ENCODE measurements at places on chromosomes 1 and 21.
A peak's percentile ranks its signal among the peaks of the same experiment; 100 is the strongest.

GRCh38 chr1:67759066-67759465 is 74.1 kb downstream of the GADD45A start:
- no peak for DNase-seq

- no peak for DNase-seq
Observed at GRCh38 chr1:236148470-236148845, 6.1 kb downstream of the GPR137B start.

- no peak for DNase-seq
Observed at GRCh38 chr1:159077120-159077961, 775 bp upstream of the AIM2 start.

GRCh38 chr1:203290261-203291089 is 14.8 kb upstream of the BTG2 start:
- no peak for DNase-seq

GRCh38 chr21:45542667-45543370 is 579 bp upstream of the SLC19A1 start:
- no peak for DNase-seq

DNA sequence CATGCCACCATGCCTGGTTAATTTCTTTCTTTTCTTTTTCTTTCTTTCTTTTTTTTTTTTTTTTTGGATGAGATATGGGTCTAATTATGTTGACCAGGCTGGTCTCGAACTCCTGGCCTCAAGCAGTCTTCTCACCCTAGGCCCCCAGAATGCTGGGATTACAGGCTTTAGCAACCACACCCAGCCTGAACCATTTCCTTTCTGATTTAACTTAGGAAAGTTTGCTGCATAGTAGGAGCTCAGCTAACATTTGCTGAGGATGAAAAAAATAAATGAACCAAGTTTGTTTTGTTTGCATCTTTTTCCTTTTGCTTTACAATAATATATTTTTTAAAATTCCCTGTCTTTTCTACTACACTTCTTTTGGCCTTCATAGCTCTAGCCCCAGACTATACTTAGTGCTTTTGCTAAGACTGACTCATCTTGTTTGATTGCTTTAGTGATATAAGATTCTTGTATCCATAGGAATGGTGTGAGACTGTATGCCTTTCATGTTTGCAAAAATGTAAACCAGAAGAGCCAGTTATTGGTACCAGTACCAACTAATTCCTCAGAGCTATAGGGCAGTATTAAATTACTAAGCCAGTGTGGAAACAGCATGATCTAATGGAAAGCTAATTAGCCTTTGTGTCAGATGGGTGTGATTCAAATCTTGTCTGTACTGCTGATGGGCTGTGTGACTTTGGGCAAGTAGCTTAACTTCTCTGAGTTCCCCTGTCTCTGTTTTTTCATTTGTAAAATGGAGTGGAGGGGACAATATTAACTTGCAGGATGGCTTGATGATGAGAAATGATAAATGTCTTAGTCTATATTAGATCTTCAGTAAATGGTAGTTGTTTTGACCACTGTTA is 66.9 kb downstream of the NFIA start:
- DNase-seq, result no peak

DNA sequence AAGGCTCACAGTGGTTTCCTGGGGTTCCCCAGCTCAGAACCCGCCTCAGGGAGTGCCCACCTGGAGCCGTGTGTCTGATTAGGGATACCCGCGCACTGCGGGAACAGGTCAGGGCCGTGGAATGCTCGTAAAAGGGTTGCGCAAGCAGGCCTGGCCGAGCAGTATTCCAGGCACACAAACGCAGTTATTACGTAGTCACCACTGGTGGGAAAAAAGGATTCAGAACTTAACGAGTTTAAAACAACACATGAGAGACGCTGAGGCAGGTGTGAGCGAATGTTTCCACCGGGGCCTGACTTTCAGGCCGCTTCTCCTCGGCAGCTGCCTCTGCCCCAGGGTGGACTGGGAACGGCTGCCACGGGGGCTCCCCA is 18.2 kb downstream of the PLCH2 start:
- no peak for DNase-seq

GRCh38 chr21:28851645-28852044 is 141.0 kb downstream of the LTN1 start:
- no peak for DNase-seq

GRCh38 chr1:12594966-12595756 is 22.8 kb downstream of the DHRS3 start:
- no peak for DNase-seq

- no peak for DNase-seq
Observed at GRCh38 chr1:156070548-156070947, 9.6 kb downstream of the RAB25 start.

DNA sequence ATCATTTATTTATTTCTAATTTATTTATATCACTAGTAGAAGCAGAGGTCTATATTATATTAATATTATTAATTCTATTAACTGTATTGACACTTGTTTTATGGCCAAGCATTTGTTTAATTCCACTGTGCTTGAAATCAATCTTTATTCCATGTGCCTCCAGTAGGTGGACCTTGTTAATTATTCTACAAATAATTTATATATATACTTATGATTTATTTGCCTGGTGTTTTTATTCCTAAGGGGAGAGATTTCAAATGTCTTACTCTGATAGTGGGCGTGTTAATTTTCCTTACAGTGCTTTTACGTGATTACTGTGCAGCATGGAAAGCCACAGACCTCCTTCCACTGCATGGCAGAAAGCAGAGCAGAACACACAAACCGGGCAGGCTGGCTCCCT is 17.5 kb upstream of the OR6N2 start:
- DNase-seq, result no peak

- DNase-seq, result no peak
Observed at GRCh38 chr1:200708769-200709168, 29.9 kb upstream of the CAMSAP2 start.

- DNase-seq, result no peak
Observed at GRCh38 chr1:226632922-226633351, 84.4 kb downstream of the STUM start.

- DNase-seq, result no peak
Observed at GRCh38 chr1:204623894-204624361, 61.6 kb downstream of the LRRN2 start.

- no peak for DNase-seq
Observed at GRCh38 chr1:26483980-26484379, 11.7 kb downstream of the HMGN2 start.

DNA sequence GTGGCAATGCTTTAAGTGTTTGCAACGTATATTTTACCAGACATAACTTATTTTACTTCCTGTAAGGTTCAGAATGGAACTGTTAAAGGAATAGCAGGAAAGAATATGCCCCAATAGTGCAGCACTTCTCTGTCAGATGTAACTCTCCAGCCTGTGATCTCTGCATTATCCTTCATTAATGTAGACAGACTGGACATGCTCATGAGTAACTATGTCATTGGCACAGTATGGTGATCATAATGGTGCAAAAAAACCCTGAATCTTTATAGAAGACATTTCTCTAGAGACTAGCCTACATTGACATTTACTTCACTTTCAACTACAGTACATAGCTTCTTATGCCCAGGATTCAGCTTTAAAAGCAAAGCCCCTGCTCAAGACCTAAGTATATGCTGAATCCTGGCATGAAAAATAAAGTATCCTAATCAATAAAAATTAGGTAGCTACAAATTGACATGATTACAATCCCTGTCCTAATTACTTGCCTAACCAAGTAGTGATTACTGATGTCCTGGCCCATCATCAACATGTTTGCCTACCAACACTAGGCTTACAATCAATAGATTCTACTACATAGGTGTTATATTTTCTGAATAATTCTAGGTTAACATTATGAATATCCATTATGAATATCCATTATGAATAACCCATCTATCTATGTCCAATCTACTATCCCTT is 13.9 kb downstream of the COX20 start:
- DNase-seq, result no peak

GRCh38 chr1:42424201-42424600 is 31.6 kb downstream of the ZMYND12 start:
- DNase-seq, result no peak

GRCh38 chr1:107491582-107491981 is 350.7 kb downstream of the NTNG1 start:
- DNase-seq, result no peak

DNA sequence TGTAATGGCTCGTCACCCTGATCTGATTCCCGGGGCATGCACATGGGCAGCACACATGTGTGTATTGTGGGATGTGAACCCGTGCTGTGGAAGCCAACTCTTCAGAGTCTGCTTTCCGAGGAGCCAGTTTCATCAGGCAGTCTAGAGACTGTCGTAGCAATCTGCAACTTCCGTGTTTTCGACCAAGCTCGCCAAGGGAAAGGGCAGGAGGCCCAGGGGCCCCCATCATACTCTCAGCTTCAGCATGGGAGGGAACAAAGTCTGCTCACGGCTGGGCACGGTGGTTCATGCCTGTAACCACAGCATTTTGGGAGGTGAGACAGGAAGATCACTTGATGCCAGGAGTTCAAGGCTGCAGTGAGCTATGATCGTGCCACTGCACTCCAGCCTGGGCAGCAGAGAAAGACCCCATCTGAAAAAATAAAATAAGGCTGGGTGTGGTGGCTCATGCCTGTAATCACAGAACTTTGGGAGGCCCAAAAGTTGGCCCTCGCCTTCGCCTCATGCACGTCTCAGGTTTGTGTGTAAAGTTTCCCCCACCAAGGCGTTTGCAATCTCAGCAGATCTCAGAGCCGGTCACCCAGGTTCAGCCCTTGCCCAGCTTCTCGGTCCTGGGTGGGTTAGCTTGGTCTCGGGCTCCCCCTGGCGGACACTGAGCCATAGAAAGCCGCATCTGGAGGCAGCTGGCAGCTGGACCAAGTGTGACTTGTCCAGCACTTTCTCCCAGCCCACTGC is 48.5 kb upstream of the SLC25A33 start:
- peak; percentile 45 for DNase-seq

GRCh38 chr1:100699744-100700143 is 19.8 kb upstream of the VCAM1 start:
- DNase-seq, result no peak

DNA sequence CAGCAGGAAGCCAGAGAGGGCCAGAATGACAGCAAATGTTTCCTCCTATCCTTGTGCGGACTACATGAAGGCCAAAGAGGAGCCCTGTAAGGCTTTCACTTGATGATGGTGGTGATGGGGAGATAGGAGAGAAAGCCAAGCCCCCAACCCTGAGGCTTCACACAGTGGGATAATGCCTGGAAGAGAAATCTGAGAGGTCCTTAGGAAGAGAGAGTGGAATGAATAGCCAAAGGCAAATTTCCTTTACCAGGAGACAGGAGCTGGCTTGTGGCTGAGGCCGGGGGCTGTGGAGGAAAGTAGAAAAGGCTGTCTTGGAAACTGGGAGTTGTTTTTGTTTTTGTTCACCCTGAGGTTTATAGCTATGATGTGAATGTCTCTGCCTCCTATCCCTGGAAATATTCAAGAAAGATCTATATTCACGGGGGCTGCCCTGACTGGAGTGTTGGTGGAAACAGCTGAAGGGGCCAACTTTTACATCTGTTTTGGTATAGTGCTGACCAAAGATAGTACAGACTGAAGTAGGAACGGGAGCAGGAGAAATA is 13.0 kb upstream of the RNF19B start:
- no peak for DNase-seq

- DNase-seq, result no peak
Observed at GRCh38 chr1:227317523-227318015, 723 bp downstream of the CDC42BPA start.

GRCh38 chr1:210597555-210598134 is 268.9 kb downstream of the HHAT start:
- DNase-seq, result peak; percentile 80

DNA sequence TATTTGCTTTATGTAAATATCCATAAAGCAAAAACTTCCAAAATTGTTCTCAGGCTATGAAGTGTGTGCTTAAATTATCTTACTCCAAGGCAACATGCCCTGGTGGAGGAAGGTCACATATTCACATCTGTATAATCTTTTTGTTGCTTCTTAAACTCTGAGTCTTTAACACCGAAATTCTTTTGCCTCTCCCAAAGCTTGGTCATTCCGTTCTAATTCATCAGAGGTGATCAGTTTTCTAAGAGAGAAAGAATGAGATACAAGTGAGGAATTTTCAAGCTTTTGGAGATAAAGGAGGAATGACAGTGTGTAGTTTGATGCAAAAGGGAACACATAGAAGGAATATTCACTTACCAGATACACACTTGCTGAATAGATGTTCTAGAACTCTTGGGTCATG is 561.7 kb downstream of the LTN1 start:
- DNase-seq, result no peak

DNA sequence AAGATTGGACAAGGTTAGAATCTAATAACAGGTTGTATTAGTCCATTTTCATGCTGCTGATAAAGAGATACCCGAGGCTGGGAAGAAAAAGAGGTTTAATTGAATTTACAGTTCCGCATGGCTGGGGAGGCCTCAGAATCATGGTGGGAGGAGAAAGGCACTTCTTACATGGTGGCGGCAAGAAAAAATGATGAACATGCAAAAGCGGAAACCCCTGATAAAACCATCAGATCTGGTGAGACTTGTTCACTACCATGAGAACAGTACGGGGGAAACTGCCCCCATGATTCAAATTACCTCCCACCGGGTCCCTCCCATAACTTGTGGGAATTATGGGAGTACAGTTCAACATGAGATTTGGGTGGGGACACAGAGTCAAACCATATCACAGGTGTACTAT is 22.9 kb upstream of the TTLL7 start:
- no peak for DNase-seq

DNA sequence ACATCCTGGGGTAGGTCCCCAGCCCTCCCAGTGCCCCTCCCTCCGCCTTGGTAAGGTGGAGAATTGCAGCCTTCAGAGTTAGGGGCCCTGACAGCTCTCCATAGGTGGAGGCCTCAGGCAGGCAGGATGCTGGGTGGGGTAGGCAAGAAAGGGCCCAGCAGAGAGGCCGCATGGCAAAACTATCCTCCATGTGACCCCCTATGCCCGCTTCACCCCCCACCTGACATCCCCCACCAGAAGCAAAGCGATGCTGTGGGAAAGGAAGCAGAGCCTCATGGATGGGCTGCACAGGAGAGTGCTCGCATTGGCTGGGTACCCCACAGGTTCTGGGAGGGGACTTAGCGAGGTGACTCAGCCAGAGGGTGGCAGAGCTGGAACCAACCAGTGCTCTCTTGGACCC is 1.6 kb downstream of the S100A9 start:
- DNase-seq, result no peak

GRCh38 chr1:42340901-42341300 is 5.9 kb upstream of the FOXJ3 start:
- no peak for DNase-seq

Data from HS-27A (cell line).